ENCODE measurements at places on chromosomes 7 and 10.

DNA sequence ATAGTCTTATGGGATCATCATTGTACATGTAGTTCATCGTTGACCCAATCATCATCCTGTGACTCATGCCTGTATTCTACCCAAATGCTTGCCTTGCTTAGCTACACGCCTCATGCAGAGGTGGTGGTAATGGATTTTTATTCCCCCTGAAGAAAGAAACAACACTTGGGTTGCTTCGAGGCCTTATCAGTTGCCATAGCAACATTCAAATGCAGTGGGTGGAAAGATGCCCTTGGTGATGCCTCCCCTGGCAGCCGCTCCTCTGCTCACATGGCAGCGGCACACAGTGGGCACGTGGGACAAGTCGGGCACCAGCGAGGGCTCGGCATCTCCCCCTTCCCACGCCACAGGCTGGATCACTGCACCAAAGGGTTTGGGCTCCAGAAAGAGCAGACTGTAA lies 54.0 kb upstream of the NMT2 start:
- ATAC-seq: no peak

DNA sequence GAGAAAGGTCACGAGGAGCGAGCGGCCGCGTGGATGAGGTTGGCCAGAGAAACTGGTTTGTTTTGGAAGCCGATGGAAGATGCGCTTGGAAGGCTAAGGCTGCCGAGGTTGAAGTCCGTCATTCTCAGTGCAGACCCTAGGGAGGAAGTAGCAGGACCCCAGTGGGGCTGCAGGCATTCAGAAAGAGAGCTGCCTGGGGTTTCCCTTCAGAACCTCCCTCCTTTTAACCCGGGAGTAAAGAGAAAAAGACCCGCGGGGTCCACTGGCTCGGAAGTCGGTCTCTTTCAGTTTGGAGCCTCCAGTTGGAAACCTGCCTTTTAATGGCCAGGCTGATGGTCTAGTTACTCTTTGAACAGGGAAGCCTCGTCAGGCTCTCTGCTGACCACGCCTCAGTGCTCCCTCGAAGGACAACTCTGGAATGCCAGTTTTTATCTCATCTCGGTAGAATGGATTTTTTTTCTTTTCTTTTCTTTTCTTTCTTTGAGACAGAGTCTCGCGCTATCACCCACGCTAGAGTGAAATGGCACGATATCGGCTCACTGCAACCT lies 188.6 kb downstream of the CUX1 start:
- ATAC-seq: no peak

DNA sequence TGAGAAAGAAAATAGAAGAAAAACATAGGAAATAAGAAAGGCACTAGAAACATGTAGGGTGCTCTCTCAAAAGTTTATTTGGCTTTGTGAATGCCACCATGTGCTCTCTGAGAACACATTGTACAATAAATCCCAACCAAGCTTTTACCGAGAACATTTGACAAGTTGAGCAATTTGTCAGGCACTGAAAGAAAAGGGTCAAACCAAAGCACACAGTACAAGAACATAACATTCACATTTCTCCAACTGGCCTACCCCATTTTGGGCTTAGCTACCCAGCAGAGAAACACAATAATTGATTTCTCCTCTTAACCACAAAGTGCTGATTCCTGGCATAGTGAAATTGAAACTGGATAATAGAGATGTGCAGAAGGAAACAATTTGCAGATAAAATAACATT lies 69.2 kb upstream of the SLC39A12 start:
- ATAC-seq: peak; percentile 92

DNA sequence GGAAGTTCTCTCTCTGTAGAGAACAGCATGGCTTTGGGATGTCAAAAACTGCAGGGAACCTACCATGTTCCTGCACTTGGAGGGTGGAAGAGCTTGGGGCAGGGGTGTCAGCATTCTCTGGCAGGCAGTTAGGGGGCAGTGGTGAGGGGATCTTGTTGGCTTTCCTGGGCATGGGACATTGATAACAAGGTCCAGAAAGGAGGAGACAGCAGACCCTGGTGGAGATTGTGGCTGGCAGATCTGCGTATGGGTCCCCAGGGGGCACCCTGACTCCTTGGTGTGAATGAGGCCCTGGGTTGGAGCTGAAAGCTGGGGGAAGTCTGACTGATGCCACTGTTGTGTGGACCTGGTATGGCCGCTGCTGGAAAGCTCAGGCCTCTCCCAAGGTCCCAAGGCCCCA lies 22.9 kb upstream of the CAMK2B start:
- ATAC-seq: no peak

- ATAC-seq: no peak
Measured at GRCh38 chr10:120735773-120736371, 115.3 kb upstream of the WDR11 start.

DNA sequence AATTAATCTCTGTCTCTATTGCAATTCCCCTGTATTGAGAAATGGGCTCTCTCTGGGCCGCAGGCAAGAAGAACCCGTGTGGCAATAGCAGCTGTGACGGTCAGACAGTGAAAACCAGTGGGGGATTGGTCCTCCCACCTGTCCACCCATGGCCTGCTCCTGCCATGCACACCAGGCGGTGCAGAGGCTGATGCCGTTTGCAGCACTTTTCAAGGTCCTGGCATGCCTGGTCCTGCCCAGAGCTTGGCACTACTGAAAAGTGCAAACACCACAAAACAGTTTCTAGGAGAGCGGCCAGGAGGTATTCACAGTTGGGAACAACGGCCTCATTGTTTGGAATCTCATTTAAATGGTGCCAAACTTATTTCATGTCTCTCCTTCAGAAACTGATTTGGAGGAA lies 41.5 kb downstream of the PSPH start:
- ATAC-seq: peak; percentile 79

DNA sequence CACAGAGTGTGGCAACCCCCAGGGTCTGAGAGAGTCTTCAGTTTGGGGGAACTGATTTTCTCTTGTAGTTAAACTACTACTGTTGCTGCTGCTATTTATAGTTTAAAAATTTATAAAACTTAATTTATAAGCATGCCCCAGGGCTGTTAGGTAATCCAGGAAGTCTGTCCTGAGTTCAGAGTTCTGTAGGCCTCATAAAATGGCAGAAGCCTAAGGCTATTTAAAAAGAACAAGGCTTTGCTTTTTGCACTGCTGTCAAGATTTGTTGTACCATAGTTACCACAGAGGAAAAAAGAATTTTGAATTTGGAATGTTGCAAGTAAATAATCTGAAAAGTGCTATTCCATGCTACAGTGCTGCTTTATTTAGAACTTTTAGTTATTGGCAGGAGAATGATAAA lies 66.1 kb downstream of the AGK start:
- no peak for ATAC-seq

- ATAC-seq: no peak
Measured at GRCh38 chr7:47506382-47507339, 75.2 kb downstream of the TNS3 start.

- no peak for ATAC-seq
Measured at GRCh38 chr10:5184987-5185775, at the start of gene AKR1C8. Gene AKR1C8, minus strand, starts transcription at chr10:5185150. Its CDS starts 46 bp downstream, at chr10:5185104.

GRCh38 chr7:106059556-106059955 lies 52.6 kb downstream of the SYPL1 start:
- ATAC-seq: no peak

GRCh38 chr10:88755753-88756152 lies 4.1 kb upstream of the LIPN start:
- ATAC-seq: no peak

DNA sequence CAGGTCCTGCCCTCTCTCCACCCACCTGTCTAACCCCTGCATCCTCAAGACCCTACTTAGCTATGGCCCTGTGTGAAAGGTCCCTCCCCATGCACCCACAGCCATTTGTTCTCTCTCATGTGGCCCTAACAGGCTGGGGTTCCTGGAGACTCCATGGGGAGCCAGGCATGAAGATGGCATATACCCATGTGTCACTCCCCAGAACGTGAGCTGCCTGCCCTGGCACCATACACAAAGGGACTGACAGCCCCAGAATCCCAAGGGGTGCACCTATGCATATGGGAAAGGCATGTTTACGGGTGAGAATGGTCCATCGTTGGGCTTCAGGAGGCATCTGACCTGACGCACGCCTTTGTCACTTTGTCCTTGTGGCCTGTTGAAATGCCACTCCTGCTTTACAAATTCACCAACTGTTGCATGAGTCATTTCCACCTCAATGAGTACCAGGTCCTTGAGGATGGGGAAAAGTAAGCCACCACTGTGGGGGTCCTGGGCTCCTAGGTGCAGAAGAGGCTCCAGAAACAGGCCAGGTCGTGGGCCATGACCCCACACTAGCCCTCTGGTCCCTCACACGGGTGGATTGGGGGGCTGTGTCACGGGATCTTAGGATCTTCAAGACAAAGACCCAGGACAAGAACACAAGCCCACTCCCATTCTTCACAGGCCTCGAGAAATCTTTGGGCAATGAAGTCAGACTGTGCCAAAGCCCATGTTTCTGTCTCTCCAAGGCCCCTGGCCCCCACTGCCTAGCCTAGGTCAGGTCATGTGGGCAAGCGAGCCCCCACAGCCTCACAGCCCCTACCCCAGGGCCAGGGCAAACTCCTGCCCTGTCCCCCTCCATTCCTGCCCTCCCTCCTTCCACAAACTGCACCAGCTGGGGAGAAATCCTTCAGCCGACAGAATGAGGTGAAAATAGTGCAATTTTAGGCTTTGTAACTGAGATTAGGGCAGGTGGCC lies 8.6 kb downstream of the GPRIN2 start:
- no peak for ATAC-seq

DNA sequence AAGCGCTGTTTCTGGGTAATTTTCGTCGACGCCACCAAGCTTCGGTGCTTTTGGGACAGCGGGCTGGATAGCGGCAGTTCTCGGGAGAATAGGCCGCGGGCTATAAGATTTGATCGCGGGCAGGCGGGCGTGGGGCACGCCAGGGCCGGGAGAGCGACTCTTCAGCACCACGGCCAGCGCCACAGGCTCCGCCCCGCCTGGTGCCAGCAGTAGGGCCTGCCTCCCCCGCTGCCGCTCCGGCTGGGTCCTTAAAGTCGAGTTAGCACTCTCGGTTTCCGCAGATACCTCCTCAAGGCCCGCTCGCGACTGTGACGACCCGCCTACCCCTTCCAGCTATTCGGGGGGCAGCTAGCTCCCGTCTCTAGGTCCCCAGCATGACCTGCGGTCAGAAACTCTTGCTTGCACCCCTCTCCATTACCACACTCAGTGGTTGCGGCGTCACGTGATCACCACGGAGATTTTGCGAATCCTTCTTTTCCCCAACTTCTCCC lies 9.4 kb downstream of the NXPH1 start:
- ATAC-seq: no peak

- ATAC-seq: no peak
Measured at GRCh38 chr10:76509446-76509845, 1078.0 kb downstream of the LRMDA start.

GRCh38 chr10:128803790-128804189 lies 663.3 kb upstream of the MGMT start:
- no peak for ATAC-seq

- no peak for ATAC-seq
Measured at GRCh38 chr10:99444383-99445045, 14.1 kb upstream of the GOT1 start.

GRCh38 chr7:157501581-157501980 lies 164.8 kb downstream of the DNAJB6 start:
- no peak for ATAC-seq

DNA sequence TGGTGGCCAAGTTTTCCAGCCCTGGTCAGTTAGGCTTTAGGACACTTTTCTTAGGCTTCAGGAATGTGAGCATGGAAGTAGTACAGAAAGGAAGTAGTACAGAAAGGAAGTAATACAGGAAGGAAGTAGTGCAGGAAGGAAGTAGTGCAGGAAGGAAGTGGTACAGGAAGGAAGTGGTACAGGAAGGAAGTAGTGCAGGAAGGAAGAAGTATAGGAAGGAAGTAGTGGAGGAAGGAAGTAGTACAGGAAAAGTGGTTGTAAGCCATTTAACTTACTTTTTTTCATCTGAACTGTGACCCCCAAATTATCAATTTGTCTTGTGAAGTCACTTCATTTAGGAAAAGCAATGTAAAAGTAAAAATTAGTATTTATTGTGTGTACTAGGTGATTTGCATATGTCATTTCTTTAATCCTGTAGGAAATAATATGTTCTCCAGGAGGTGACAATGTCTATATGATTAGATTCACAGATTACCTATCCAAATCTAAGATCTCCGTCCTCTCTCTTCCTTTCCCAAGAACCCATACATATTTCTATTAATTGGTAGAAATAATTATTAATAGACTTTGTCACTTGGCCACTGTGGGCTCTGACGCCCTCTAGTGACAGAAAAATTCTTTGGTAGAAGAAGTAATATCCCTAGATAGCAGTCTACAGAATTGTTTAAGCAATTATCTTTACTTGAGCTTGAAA lies 3.9 kb upstream of the FAS start:
- no peak for ATAC-seq

GRCh38 chr7:150468241-150468640 lies 17.8 kb downstream of the GIMAP8 start:
- no peak for ATAC-seq

GRCh38 chr10:27525819-27526218 lies 21.7 kb downstream of the RAB18 start:
- ATAC-seq: no peak

- no peak for ATAC-seq
Measured at GRCh38 chr7:82051601-82052000, 281.8 kb upstream of the HGF start.

- peak; percentile 33 for ATAC-seq
Measured at GRCh38 chr7:80335511-80336231, 176.2 kb downstream of the GNAT3 start.

DNA sequence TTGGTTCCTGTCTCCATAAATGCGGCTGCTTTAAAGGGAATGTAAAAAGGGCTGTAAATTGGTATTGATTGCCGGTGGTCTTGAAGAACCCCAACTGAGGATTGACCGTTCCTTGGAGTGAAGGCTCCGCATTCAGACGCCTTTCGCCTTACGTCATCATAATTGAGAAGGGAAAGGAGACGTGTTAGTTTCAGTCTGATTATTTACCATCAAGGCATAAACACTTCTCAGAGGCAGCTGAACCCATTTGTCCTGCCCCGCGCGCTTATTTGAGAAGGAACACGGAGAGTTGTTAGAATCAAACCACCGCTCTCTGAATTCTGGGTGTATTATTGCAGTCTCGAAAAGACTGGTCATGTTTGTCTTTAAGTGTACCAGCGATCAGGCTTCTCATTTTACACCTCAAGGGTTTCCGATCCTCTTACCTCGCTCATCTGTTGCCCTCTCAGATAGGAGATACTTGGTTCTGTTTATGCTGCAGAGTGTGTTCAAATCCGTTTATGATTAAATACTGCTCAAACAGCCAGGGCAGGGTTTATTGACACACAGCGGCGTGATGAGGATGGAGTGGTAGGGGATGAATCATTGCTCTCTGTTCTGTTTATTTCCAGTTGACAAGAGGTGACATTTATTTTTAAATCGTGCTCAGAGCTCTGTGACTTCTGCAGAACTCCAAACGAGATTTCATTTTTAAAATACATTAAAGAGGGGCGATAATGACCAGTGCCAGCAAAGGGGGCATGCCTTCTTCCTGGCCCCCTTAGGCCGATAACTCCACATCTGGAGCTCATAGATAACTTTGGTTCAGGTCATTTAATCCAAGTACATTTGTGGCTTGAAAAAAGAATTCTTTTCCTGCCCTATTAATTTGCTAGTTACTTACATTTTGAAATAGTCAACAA lies 30.4 kb downstream of the FOXK1 start:
- ATAC-seq: no peak

Measured in gastroesophageal sphincter (tissue), 4 donors.